ENCODE measurements at places on chromosomes 16 and 17. TPM values are rescaled to one million over a fixed set of nuclear protein-coding genes. Genes with fewer than 3 reads are reported as not detected.

The MYO15A gene
- polyA plus RNA-seq, result 0.30 TPM

The IL21R gene
- 0.10 TPM for polyA plus RNA-seq

The KCNJ18 gene
- not detected for polyA plus RNA-seq

The ADORA2B gene
- 0.61 TPM for polyA plus RNA-seq

The C17orf50 gene
- 0.19 TPM for polyA plus RNA-seq

The CD7 gene
- polyA plus RNA-seq, result 0.53 TPM

The SLC35G6 gene
- polyA plus RNA-seq, result not detected

The LRRC36 gene
- polyA plus RNA-seq, result 0.15 TPM

The ITGA3 gene
- 72.9 TPM for polyA plus RNA-seq

The MYCBPAP gene
- 0.29 TPM for polyA plus RNA-seq

The CSF3 gene
- polyA plus RNA-seq, result 0.14 TPM

The TBC1D3E gene
- polyA plus RNA-seq, result not detected

The CRYBA1 gene
- polyA plus RNA-seq, result not detected
